ENCODE measurements at places on chromosomes 3 and 15.

- DNase-seq = no peak
Measured at GRCh38 chr15:97077975-97078374, 747.5 kb downstream of the NR2F2 start.

- DNase-seq = no peak
Measured at GRCh38 chr15:85563328-85563727, 182.9 kb downstream of the AKAP13 start.

DNA sequence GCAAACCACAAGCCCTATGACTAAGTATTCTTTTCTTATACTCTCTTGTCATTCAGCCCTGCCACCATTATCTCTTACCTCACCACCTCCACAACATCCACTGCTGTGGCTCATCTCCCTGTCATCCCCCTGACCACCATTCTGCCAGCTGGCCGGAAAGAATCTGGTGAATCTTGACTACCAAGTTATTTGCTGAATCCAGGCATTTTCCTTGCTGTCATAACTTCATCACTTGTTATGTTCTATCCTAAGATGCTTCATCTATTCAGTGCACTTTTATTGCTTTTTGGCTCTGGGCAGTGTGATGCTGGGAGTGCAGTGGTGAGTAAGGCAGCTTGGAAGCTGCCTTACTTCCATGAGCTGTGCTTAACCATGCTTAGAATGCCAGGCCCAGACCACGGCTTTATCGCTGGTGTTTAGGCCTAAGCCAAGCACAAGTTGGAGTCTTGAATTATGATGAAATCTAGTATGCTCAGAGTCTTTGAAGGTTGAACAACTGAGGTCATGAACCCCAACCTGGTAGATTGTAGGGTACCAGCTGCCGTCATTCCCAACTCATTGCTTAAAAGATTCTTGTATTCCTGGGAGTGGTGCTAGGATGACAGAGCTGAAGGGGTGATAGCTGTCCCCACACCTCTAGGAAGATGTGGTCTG, 27.0 kb upstream of the APH1B start:
- peak; percentile 94 for DNase-seq

- no peak for DNase-seq
Measured at GRCh38 chr3:4517643-4518311, 24.6 kb downstream of the ITPR1 start.

GRCh38 chr15:101498717-101499480, 9.4 kb upstream of the PCSK6 start:
- DNase-seq = no peak
